NCI-H2081 treated with DMSO at 0.1 percent for 48 hours (cell line): ENCODE measurements at places on chromosomes 13 and 19.

- no peak for DNase-seq
These were observed 9.8 kb downstream of the CLEC4M start for GRCh38 chr19:7772752-7773291.

DNA sequence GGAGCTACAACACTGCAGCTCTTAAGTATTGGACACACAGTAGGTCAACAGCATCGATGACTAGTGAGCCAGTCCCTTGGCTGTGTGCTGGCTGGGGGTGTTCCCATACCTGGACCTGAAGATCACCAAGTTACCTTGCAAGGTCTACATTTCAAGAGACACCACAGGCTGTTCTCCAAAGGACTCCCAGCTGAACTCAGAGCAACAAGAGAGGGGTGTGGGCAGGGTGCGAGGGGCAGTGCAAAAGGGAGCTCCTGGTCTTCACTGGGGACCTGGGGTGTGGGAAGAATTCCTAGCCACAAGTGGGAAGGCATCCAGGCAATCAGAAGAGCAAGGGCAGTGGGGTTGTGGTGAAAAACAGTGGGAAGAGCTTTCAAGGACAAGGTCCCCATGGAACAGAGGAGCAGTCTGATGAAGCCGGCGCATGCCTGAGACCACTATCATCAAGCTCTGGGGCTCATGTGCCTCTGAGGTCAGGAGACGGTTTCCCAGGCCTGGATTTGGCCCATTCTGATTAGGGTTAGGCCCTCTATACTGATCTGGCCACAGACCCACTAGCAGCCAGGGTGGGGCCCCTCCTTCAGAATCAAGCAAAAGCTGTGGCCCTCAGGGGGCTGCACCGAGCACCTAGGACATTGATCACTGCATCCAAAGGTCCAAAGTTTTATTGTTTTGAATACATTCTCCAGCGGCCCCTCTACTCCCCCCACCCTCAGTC lies 4.7 kb upstream of the GSK3A start:
- DNase-seq, result no peak

DNA sequence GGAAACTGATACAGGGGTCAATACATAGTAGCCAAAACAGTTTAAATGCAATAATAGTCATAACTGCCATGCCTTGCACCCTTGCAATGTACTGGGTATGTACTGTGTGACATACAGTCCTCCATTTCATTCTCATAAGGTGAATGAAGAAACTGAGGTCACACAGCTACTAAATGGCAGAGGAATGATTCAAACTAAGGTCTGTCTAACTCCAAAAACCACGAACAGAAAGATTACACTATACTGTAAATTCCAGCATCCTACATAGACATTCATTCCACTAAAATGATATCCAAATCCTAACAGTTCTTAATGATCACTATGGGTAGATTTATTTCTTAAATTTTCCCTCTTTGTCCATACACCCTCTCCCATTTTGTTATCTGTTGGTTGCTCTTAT lies 238.1 kb upstream of the SERP2 start:
- no peak for DNase-seq

DNA sequence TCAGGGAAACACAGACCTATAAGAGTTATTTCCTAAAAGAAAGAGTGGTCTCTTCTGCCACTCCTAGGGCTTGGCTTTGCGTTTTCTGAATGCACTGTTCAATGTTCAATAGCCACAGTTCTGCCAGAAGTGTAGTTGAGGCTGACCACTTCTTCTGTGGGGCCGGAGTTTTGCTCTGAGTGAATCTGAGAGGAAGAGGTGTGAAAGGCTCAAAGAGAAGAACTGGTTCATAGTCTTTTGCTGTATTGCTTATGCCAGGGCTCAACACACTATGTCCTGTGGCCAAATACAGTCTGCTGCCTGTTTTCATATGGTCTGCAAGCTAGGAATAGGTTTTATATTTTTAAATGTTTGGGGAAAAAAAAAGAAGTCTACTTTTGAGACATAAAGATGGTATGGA lies 128.2 kb downstream of the STOML3 start:
- DNase-seq, result no peak

- no peak for DNase-seq
These were observed 51.1 kb downstream of the RASL11A start for GRCh38 chr13:27321468-27322431.

DNA sequence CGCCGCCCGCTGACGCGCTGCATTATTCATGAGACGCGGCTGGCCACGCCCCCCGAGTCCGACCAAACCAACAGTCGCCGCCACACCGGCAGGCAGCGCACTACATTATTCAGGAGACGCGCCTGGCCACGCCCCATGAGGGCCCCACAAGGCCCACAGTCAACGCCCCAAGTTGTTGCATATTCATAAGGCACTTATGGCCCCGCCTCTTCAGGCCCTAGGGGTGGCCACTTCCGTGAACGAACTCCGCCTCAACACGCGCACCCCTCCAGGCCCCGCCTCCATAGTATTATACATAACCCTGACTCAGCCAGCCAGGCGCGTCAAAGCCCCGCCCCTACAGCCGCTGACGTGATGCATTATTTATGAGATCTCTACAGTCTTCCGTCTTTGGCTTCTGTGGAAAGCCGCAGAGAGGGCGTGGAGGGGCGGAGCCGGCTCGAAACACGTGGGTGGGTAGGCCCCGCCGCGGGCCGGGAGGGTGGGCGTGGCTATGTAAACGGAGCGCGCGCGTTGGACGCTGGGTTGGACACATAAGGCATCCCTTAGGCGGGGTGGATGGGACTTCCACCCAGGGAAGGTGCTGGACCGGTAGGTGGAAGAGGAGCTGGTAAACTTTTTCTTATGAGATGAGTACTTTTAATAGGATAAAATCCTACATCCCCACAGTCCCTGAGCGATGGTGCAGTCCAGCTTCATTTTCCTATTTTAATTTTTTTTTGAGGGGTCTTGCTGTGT lies 423 bp upstream of the ELL start:
- DNase-seq, result peak; percentile 100

- DNase-seq, result no peak
These were observed 850 bp downstream of the MTMR6 start for GRCh38 chr13:25286308-25286968.

GRCh38 chr13:111905609-111905945 lies 161.4 kb upstream of the SOX1 start:
- DNase-seq, result no peak

DNA sequence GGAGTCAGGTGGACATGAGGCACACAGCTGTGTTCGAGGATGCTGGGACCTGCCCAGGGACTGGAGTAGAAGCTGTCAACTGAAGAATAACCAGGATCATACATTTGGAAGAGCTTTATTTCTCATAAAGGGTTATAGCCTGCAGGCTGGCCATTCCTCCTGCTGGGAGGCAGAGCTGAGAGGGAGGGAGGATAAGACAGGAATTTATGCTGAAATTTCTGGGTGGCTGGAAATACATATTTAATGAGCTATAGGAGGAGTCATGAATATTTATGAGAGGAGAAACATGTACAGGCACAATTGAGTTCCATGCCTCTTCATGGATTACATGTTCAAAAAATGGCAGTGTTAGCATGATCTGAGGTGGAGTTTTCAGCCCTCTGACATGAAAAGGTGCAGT lies 151.9 kb downstream of the SHISA2 start:
- no peak for DNase-seq

- no peak for DNase-seq
These were observed 136.0 kb downstream of the KDM4B start for GRCh38 chr19:5104871-5105351.

- no peak for DNase-seq
These were observed 39.3 kb downstream of the C13orf46 start for GRCh38 chr13:113934576-113934975.

DNA sequence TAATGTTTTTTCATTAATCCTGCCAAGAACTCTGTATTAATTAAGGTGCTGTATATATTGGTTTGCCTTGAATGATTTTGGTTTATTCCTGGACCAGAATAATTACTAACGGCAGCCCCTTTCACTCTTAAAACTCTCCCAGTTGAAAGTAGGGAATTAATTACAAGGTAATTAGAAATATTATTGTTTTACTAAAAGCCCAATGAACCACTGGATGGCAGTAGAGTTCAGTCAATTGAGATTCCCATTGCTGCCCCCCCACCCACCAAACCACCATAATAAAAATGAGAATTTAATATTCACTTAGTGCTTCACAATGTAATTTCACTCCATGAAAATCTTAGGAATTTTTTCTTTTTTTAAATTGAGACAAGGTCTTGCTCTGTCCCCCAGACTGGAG lies 13.7 kb downstream of the WBP4 start:
- no peak for DNase-seq

DNA sequence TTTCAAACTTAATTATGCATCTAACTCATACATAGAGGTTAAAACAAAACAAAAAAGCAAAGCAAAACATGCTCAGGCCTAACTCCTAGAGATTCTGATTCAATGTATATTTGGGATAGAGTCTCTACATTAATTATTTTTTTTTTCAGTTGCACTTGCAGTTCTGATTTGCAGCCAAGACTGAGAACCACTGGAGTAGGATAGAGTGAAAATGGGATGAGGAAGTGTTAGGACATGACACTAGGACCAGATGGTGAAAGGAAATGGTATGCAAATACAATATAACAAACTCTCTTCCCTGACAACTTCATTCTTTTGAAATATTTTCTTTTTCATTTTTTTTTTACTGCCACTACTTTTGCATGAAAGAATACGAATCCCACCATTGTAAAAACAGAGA lies 1.8 kb downstream of the CCDC122 start:
- no peak for DNase-seq

DNA sequence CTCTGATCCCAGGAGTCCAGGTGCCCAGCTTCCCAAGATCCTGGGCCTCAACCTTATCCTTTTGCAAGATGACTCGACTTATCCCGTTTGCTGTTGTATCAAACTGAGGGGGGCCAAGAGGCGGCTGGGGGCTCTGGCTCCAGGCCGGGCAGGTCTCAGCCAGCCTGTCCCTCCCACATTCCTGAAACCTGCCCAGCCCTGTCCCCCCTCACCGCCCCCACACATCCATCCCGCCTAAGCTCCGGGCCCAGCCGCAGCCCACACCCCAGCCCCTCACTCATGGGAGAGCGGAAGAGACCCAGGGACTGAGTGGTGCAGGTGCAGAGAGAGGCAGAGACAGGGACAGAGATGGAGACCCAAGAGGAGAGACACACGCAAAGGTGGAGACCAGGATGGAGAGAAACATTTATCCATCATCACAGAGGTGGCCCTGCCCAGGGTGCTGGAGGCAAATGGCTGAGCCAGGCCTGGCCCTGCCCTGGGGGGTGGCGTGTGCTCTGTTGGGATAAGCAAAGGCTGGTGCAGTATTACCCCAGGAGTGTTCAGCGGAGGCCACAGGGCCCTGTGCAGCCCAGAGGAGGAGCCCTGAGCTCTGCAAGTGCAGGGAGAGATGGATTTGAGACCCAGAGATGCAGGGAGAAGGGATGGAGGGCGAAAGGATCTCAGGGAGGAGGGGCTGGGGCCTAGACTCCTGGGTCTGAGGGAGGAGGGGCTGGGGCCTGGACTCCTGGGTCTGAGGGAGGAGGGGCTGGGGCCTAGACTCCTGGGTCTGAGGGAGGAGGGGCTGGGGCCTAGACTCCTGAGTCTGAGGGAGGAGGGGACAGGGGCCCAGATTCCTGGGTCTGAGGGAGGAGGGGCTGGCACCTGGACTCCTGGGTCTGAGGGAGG lies 1.6 kb downstream of the BCAM start:
- no peak for DNase-seq

DNA sequence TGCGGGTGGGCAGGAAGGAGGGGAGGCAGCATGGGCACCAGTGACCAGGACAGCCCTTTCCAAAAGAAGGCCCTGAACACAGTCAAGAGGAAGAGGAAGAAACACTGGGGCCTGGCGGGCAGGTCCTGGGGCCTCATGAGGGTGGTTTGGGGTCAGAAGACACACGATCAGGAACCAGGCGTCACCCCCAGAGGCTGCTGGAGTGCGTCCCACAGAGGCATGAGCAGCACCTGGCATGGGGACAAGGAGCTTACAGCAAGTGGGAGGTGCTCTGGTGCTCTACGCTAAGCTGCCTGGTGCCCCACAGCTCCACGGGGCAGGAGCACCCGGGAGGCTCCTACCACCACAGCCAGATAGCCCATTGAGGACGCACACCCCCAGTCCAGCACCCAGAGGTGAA lies 20.0 kb downstream of the ELL start:
- no peak for DNase-seq

GRCh38 chr13:37144661-37145060 lies 39.2 kb upstream of the CSNK1A1L start:
- no peak for DNase-seq

GRCh38 chr19:8342684-8343482 lies at the start of gene KANK3:
KANK3 (minus strand) TSS chr19:8343262; CDS start chr19:8337828, 5,434 bp downstream.
- DNase-seq, result peak; percentile 30

- DNase-seq, result no peak
These were observed 45.9 kb upstream of the AMER2 start for GRCh38 chr13:25218019-25218418.

DNA sequence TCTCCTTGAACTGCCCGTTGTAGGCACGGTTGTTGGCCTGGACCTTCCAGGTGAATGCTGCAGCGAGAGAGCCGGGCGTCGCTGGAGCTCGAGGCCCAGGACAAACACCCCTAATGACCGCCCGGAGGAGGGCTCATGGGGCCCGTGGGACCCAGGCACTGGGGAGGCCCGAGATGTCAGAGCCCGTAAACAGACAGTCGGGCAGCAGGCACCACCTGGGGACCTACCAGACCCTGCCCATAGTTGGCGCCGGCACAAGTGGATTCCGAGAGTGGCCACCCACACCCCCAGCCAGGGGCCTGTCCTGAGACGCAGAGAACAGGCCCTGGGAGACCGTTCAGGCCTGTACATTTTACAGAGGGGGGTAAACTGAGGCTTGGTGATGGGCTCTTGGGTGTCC lies 2.4 kb downstream of the ATP8B3 start:
- DNase-seq, result no peak

GRCh38 chr19:4369109-4369887 lies 25.9 kb downstream of the MPND start:
- DNase-seq, result no peak

DNA sequence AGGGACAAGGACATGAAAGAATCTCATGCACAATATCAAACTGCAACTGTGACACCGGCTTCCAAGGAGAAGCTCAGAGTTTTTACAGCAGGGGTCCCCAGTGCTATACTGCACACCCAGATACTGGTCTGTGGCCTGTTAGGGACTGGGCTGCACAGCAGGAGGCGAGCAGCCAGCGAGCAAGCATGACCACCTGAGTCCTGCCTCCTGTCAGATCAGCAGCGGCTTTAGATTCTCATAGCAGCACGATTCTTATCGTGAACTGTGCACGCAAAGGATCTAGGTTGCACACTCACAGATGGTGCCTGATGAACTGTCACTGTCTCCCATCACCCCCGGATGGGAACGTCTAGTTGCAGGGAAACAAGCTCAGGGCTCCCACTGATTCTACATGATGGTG lies 13.1 kb upstream of the CD22 start:
- no peak for DNase-seq

- DNase-seq, result no peak
These were observed 3.8 kb downstream of the GADD45GIP1 start for GRCh38 chr19:12953138-12953798.
